ENCODE measurements at places on chromosomes 5 and 9.
A peak's percentile ranks its signal among the peaks of the same experiment; 100 is the strongest.

GRCh38 chr5:1931604-1932231 lies 49.0 kb upstream of the IRX4 start:
- no peak for DNase-seq

DNA sequence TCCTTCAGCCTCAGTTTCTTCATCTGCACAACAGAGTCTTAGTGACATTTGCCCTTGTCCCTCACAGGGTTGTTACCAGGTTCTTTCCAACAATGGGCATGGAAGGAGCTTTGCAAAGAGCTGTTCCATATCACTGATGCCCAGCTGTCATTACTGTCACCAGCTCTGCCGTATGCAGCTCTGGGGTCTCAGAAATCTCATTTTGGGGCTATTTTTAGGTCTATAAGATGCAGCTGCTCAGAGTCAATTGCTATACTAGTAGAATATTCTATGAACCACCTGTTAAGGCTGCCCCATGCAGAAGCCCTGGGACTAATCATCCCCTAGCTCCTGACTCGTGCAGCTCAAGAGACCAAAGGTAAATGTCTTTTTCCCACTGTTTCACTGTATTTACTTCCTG lies 105.1 kb upstream of the TNPO1 start:
- no peak for DNase-seq

DNA sequence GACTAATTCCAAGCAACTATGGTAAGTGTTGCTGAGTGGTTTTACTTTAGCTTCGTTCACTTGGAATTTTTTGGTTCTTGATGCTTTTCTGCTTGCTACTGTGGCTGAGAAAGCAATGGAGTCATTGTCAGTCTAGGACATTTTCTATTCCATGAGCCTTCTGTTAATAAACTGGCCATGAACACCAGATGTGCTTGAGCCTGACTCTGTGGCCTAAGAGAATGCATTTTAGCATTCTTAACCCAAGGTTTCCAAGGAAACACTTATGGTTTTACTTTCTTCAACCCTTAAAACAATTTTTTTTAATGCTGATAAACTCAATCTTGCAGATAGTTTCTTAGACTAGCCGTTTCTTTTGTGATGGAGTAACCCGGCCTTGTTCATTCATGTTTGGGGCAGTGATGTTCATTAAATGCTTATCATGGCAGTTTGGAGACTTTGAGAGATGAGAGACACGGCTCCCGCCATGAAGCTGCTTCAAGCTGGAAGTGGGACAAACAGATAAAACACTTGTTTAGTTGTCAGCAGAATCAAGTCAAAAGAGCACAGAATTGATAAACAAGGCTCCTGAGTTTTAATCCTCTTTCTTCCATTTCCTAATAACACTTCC lies 42.4 kb downstream of the OSTF1 start:
- no peak for DNase-seq

GRCh38 chr9:130844044-130844451 lies 9.0 kb downstream of the ABL1 start:
- no peak for DNase-seq

- no peak for DNase-seq
Observed at GRCh38 chr5:95708876-95709275, 22.3 kb upstream of the RHOBTB3 start.

DNA sequence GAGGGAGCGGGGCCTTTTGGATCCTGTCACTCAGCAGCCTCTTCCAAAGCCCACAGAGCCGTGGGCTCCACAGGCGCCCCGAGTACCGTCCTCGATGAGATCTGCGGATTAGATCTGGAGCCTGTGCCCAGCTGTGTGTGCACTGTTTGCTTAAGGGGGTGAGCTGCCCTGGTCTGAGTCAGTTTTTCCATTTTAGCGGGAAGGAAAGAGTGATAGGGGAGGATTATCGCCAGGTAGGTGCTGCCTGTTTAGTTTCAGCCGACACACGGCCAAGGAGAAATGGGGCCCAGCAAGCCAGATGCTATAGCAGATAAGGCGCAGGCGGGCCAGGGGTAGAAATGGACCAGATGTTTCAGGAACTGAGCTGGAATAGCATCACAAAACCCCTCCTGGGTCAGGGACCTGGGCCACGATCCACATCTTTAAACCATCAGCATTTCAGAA lies 18.1 kb downstream of the COL5A1 start:
- DNase-seq, result no peak

- no peak for DNase-seq
Observed at GRCh38 chr5:53211799-53212198, 102.2 kb upstream of the MOCS2 start.

GRCh38 chr5:6752236-6752635 lies 39.0 kb downstream of the TENT4A start:
- DNase-seq, result no peak

- DNase-seq, result no peak
Observed at GRCh38 chr9:109912082-109912582, 132.1 kb downstream of the PALM2AKAP2 start.

DNA sequence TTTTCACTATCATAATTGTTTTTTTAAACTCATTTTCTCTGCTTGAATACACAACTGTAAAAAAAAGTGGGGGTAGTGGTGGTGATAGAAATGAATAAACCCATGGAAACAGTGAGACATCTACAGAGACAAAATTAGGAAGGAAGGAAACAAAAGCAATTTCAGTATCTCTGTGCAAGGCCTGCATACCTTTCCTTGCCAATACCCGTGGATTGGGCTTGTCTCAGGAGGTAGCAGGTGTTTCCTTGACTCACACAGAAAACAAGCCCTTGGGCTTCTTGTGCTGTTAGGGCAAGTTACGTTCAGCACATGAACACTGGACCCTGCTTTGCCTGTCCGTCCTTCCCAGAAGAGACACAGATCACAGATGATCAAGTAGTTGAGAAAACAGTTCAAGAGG lies 372.2 kb downstream of the ZSWIM6 start:
- DNase-seq, result no peak

GRCh38 chr5:61882901-61883500 lies 423.0 kb upstream of the KIF2A start:
- no peak for DNase-seq

GRCh38 chr9:90102292-90102901 lies 497.6 kb downstream of the GADD45G start:
- DNase-seq, result peak; percentile 52

DNA sequence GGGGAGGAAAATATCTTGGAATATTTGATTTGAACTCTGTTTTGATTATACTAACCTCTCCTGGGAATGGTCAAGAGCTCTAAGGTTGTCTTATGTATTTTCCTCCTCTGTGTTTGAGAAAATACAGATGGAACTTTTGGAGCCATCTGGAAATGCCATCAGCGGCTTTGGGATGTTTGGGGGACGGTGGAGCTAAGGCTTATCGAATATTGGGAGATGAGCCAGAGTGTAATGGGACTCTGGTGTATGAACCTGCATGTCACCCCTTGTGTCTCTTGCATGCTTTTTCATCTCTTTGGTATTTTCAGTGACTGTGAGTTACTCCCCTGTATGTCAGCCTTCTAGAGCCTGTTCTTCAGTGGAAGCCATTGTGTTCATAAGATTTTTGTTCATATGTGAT lies 180.0 kb upstream of the OTULINL start:
- no peak for DNase-seq

- DNase-seq, result no peak
Observed at GRCh38 chr5:163619273-163619934, 114.0 kb downstream of the MAT2B start.

DNA sequence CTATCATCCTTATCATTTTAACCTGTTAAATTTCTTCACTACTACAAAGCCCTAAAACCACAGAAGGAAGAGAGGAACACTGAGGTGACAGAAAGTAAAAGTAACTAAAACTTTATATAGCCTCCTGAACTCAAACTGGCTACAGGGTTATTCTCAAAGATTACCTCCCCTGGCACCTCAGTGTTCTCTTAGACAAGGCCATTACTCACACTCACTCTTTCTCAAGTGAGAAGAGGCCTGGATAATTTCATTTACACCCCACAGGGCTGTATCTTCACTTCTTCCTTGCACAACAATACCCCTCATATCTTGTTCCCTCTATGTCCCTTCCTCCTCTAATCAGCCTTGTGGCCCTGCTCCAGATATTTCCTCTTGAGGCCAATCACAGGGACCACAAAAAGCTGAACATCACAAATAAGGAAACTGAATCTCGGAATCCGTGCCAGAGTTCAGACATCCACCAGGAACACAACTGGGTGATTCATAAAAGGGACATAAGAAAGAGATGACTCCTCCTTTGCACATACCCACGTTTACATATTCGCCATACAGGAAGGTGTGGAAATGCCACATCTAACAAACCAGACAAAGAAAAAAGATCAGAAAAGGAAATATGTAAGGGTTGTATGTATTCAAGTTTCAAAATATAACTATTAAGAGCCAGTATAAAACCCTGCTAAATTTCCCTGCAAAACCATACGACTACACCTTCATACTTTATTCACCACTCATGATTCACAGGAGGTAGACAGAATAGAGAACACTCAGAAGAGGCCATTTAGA lies 1.7 kb upstream of the KLHL3 start:
- peak; percentile 8 for DNase-seq

DNA sequence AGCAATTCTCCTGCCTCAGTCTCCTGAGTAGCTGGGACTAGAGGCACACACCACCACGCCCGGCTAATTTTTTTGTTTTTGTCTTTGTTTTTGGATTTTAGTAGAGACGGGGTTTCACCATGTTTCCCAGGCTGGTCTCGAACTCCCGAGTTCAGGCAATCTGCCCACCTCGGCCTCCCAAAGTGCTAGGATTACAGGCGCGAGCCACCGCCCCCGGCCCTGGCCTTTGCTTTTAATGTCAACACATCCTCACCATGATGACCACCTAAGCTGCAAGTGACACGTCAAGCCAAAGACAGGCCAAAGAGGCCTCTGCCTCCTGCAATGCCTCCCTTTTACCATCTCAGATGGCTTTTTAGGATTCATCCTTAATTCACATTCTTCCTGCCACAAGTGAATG lies 121.5 kb upstream of the NR5A1 start:
- no peak for DNase-seq

GRCh38 chr5:151345187-151345807 lies 2.1 kb downstream of the SLC36A2 start:
- no peak for DNase-seq

GRCh38 chr9:24625097-24625496 lies 79.4 kb upstream of the IZUMO3 start:
- DNase-seq, result no peak

DNA sequence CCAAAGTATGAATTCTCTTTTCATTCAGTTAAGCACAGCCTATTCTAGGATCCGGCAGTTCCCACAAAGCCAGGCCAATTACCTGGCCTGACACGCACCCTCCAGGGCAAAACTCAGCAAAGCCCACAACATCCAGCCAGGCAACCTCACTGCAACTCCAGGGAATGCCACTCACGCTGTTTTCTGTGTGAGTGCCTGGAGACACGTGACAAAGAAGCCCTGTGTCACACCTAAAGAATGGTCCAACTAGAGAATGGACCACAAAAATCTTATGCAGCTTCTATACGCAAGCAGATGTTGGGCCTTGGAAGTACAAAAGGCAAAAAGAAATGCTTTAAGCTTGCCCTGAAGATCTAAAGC lies 20.2 kb downstream of the RETREG1 start:
- DNase-seq, result no peak

- DNase-seq, result no peak
Observed at GRCh38 chr9:1001838-1002237, 25.4 kb downstream of the DMRT3 start.

DNA sequence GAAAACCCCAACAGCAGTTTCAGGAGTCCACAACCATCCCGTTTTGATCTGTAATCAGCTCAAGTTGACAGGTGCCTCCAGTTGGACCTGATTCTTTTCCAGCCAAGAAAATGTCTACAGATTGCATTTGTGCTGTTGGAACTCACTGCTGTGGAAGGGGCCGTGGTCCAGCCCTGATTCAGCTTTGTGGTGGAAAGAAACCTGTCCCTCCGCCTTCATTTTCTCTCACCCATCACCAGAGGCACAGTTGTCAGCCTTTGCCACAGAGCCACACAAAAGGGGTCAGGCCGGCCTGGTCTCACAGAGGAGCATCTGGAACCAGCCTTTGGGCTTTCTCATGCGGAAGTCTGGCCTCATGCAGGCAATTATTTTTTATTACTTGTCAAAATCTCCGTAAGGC lies 483.6 kb downstream of the GADD45G start:
- no peak for DNase-seq

DNA sequence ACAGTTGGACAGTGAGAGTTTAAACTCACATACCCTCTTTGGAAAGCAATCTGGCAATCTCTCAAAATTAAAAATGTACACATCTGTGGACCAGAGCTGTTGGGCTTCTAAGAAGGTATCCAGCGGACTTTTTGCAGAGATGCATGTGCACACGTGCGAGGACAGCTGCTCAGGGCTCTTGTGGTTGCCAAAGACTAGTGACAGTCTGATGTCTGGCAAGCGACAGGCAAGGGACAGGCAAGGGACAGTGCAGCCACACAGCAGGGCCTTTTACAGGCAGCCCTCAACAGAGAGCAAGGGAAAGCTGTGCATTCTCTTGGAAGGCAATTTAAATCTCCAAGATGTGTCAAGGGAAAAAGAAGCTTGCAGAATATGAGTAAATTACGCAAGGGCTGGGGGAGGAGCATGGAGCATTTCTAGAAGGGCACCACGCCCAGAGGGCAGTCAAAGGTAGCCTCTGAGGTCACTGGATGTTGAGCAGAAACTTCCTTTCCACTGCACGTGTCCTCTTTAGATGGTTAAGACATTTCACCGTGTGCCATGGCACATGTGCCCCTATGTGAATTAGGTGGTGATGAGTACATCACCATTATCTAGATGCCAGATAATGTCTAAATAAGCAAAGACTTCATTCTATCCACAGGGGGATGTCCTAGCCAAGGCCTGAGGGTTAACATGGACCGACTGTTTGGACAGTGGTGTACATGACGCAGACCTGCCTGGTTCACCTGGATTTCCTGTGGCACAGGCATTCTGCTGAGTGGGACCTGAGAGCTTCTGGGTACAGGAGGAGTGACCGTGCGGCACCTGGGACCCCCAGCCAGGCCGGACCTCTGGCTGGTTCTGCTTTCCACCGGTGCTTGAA lies 9.1 kb downstream of the GFPT2 start:
- DNase-seq, result no peak

DNA sequence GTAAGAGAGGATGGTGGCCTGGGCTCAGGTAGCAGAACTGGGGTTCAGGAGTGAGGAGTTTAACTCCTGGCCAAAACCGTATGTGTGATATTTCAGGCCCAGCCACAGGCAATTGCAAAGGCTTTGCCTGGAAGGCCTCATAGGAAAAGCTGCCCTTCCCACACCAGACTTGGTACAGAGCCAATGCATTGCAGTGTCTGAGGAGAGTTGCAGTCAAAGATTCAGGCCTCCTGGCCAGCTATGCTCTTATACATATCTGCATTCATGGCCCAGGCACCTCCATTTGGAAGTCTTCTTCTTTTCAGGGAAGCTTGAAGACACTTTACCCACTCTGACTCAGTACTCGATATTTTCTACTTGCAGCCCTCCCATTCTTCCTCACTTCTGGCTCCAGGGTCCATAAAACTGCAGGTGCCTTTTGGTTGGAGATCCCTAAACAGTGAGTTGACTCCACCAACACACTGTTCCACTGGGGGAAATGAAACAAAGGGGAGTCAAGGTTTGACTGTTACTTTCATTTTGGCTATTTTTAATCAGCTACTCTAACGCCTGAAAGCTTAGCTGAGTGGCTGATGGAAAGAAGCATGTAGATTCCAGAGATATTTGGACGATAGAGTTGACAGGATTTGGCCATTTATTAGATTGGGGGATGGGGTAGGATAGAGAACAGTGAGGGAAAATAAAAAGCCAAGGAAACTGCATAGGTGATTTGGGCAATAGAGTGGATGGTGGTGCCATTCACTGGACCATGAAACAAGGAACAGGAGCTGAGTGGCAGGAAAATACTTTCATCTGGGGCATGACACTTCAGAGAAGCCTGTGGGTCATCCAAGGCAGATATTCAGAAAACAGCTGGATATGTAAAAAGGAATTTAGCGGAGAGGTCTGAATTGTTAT lies 30.6 kb upstream of the IL33 start:
- no peak for DNase-seq
